ENCODE measurements at places on chromosomes 2 and 18.

- no peaks in the 10 kb centered on the region for H3K36me3 ChIP-seq
- H3K4me1 ChIP-seq = peaks cover 10% of the 10 kb centered on the region
Measured at GRCh38 chr2:158826965-158827364, 31.8 kb downstream of the DAPL1 start.

DNA sequence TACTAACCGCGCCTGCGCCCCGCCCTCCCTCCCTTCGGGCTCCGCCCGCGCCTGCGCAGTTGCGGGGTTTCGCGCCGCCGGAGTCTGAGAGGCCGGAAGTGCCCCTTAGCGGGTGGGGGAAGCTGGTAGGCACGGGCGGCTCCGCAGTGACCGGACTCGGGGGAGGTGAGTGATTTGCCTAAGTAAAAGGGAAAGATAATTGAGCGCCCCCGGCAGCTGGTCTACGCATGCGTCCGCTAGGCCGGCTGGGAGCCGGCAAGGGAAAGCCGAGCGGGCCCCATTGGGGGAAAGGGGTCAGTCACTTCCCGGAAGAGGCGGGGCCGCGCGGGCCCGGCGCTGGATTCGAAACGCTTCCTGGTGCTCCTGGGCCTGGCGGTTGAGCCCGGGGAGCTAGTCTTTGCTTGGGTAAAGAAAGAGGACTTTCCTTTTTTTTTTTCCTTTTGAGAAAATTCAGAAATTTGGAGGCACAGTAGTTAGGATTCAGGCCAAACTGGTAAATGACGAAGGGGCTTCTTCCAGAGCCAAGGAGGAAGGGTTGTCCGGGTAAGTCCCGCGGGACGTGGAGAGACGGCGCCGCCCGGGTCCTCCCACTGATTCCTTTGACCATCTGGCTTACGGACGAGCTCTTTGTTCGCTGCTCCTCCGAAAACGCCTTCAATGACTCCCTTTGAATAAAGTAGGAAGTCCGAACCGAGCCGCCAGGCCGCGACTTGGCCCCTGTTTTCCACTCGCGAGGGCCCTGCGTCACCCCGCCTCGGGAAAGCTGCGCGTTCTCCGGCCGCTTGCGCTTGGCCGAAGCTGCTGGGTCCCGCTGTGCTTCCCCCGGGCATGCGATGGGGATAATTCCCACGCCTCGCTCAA is at the start of the genes GEN1 and SMC6:
Gene GEN1, plus strand, starts transcription at position 336 of the 861 bp plus-strand sequence. CDS start 5,806 bp downstream, outside the sequence.
Gene SMC6, minus strand, starts transcription at position 8 of the 861 bp plus-strand sequence. CDS start 7,864 bp downstream, outside the sequence.
- H3K27ac ChIP-seq = peak within 1 kb of the TSS; percentile 97
- H3K4me1 ChIP-seq = no peaks in the 10 kb centered on the region
- peak within 1 kb of the TSS; percentile 82 for H3K4me3 ChIP-seq
- DNase-seq = peak; percentile 69

DNA sequence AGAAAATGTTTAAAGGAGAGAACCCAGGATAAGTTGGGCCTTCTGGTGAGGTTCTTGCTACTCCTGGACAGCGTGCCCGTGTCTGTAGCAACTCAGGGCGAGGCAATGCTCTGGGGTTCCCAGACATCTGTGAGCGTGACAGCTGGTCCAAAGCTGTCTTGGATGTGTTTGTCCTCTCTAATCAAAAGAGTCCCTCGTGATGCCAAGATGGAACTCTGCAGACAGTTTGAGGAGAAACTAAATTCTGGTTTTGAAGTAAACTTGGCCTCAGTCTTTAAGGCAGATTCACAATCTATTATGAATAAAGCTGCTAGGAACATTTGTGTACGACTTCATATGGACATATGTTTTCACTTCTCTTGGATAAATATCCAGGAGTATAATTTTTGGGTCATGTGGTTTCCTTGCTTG is 47.3 kb downstream of the TMEM17 start:
- H3K27ac ChIP-seq = peak overlapping the region; percentile 91
- DNase-seq = no peak
- no peak overlapping the region for H3K4me3 ChIP-seq
- H3K4me1 ChIP-seq = peaks cover 70% of the 10 kb centered on the region
- H3K36me3 ChIP-seq = no peaks in the 10 kb centered on the region

GRCh38 chr2:224085246-224085645 is 46.2 kb upstream of the SERPINE2 start:
- H3K36me3 ChIP-seq = no peaks in the 10 kb centered on the region
- no peak overlapping the region for H3K4me3 ChIP-seq
- H3K27ac ChIP-seq = peak overlapping the region; percentile 11
- no peak for DNase-seq

- no peak overlapping the region for H3K27ac ChIP-seq
- no peaks in the 10 kb centered on the region for H3K36me3 ChIP-seq
Measured at GRCh38 chr2:170566138-170566537, 149.0 kb upstream of the SP5 start.

- H3K4me3 ChIP-seq = no peak overlapping the region
- H3K4me1 ChIP-seq = peaks cover 25% of the 10 kb centered on the region
- no peak overlapping the region for H3K27ac ChIP-seq
- no peaks in the 10 kb centered on the region for H3K36me3 ChIP-seq
- no peak for DNase-seq
- no peaks in the 10 kb centered on the region for H3K27me3 ChIP-seq
Measured at GRCh38 chr18:75261430-75262223, 51.0 kb downstream of the TSHZ1 start.

DNA sequence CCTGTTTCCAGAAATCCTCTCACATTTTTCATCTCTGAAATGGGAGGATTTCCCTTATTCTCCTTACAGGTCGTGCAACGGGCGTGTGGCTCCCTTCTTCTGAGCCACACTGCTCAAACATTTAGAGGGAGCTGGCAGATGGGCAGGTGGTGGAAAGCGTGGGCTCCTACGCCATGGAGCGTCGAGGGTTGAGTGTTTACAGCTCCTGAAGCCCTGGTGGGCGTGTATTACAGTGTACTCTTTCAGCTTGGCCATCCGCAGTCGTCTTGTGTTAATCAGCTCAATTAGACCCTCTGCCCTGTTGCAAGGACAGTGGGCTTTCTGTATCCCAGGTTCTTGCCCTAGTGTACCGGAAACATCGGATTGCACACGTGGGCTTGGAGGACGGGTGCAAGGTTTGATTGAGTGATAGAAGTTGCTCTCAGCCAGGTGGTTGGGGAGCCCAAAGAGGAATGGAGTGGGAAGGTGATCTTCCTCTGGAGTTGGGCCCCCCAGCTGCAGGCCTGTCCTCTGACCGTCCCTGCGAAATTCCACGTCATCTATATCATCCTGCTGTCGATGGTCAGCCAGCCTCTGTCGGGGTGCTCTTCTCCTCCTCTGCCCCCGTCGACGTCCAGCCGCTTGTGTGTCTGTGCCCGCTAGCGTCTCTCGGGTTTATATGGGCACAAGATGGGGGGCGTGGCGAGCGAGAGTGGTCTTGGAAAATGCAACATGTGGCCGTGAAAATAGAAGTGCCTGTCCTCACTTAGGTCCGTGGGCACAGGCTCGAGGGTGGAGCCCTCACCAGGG is 120.3 kb upstream of the DSEL start:
- no peaks in the 10 kb centered on the region for H3K36me3 ChIP-seq
- no peak overlapping the region for H3K27ac ChIP-seq
- H3K27me3 ChIP-seq = no peaks in the 10 kb centered on the region
- DNase-seq = no peak
- H3K4me1 ChIP-seq = no peaks in the 10 kb centered on the region

GRCh38 chr2:205858881-205859441 is 176.7 kb downstream of the NRP2 start:
- no peaks in the 10 kb centered on the region for H3K36me3 ChIP-seq
- H3K27ac ChIP-seq = no peak overlapping the region
- H3K27me3 ChIP-seq = no peaks in the 10 kb centered on the region
- no peak overlapping the region for H3K4me3 ChIP-seq

- H3K27me3 ChIP-seq = no peaks in the 10 kb centered on the region
- H3K4me3 ChIP-seq = no peak overlapping the region
- no peak for DNase-seq
- H3K4me1 ChIP-seq = no peaks in the 10 kb centered on the region
- H3K36me3 ChIP-seq = no peaks in the 10 kb centered on the region
Measured at GRCh38 chr2:127302168-127302567, 8.2 kb upstream of the ERCC3 start.

- H3K27me3 ChIP-seq = no peaks in the 10 kb centered on the region
- H3K4me1 ChIP-seq = no peaks in the 10 kb centered on the region
- no peak overlapping the region for H3K4me3 ChIP-seq
- H3K27ac ChIP-seq = no peak overlapping the region
- no peaks in the 10 kb centered on the region for H3K36me3 ChIP-seq
Measured at GRCh38 chr2:99899882-99900281, 242.5 kb downstream of the AFF3 start.

- no peak overlapping the region for H3K4me3 ChIP-seq
- no peak overlapping the region for H3K27ac ChIP-seq
- H3K27me3 ChIP-seq = no peaks in the 10 kb centered on the region
- no peak for DNase-seq
Measured at GRCh38 chr2:213991453-213992108, 419.3 kb upstream of the VWC2L start.

DNA sequence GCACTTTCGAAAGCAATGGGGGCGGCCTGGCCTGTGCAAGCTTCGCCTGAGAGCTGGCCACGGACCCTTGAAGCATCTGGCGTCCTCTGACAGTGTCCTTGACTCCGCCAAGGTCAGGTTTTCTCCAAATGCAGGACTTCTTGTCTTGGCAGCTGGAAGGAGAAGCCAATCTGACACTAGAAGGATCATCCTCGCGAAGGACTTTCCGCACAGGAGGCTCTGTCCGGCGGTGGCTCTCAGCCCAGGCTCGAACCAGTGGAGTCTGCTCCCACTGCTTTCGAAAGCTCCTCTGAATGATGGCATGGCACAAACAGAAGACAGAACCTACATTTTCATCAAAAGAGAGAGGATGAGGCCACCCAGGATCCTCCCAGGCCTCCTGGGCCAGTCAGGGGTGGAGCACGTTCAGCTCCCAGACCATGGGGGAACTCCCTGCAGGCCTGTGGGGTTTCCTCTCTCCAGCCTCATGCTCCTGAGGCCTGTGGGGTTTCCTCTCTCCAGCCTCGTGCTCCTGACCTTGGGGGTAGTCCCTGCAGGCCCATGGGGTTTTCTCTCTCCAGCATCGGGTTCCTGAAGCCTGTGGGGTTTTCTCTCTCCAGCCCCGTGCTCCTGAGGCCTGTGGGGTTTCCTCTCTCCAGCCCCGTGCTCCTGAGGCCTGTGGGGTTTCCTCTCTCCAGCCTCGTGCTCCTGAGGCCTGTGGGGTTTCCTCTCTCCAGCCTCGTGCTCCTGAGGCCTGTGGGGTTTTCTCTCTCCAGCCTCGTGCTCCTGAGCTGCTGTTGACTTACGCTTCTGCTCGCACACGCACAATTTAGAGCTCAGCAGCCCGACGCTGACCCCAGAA is 396.5 kb upstream of the SALL3 start:
- DNase-seq = no peak
- H3K36me3 ChIP-seq = no peaks in the 10 kb centered on the region
- no peaks in the 10 kb centered on the region for H3K27me3 ChIP-seq
- no peaks in the 10 kb centered on the region for H3K4me1 ChIP-seq
- no peak overlapping the region for H3K27ac ChIP-seq

DNA sequence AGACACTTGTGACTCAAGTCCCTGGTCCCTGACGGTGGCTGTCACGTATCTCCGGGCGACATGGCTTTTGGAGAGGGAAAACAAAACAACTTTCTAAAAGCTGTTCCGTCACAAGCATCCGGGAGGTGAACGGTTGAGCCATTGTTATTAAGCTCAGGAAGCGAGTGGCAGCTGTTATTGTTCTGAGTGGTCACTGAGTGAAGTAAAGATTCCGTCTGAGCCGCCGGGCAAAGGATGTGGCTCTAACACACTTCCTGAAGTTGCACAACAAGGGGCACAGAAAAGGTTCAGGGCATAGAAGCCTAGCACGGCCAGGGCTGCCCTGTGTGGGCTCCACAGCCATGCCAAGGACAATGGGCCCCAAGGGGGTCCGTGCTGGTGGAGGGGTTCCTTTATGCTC is 24.3 kb downstream of the INPP5D start:
- H3K36me3 ChIP-seq = no peaks in the 10 kb centered on the region
- H3K27ac ChIP-seq = peak overlapping the region; percentile 74
- H3K4me3 ChIP-seq = no peak overlapping the region
- H3K27me3 ChIP-seq = no peaks in the 10 kb centered on the region

DNA sequence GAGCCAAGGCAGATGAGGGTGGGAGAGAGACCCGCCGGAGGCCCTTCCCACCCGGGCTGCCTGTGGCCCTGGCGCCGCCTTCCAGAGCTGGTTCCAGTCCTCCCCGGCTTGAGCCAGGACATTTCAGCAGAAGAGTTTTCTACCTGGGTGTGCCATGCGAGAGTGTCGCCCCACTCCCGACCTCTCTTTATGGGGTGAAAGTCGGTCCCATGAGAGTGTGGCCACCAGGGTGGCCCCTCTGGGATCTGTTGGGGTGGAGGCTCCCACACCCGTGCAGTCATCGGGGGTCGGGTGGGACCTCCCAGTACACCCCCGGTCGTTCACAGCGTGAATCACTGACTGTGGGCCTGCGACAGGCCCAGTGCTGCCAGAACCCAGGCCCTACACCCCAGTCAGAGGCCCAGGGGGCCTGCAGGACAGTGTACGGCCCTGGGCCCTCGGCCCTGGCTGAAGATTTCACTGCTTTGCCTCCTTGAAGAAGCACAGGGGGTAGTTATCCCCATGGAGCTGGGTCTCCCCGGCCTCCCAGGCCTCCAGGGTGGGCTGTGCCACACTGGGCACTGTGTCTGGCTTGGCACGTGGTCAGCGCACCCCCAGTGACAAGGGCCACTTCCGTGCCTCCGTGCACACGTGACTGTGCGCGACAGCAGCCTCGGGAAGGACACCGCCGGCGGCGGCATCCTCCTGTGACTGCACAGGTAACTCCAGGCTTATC is 5.9 kb downstream of the NFATC1 start:
- H3K36me3 ChIP-seq = no peaks in the 10 kb centered on the region
- no peak for DNase-seq
- H3K4me1 ChIP-seq = peaks cover 27% of the 10 kb centered on the region
- H3K27me3 ChIP-seq = no peaks in the 10 kb centered on the region
- H3K4me3 ChIP-seq = no peak overlapping the region
- peak overlapping the region; percentile 34 for H3K27ac ChIP-seq

GRCh38 chr2:190705280-190705679 is 56.4 kb downstream of the NAB1 start:
- H3K36me3 ChIP-seq = no peaks in the 10 kb centered on the region
- H3K27me3 ChIP-seq = no peaks in the 10 kb centered on the region
- H3K27ac ChIP-seq = no peak overlapping the region
- DNase-seq = no peak
- H3K4me1 ChIP-seq = no peaks in the 10 kb centered on the region

GRCh38 chr2:64354857-64355680 is 98.9 kb upstream of the LGALSL start:
- H3K4me3 ChIP-seq = no peak overlapping the region
- H3K27ac ChIP-seq = peak overlapping the region; percentile 49
- no peaks in the 10 kb centered on the region for H3K36me3 ChIP-seq
- DNase-seq = no peak
- H3K27me3 ChIP-seq = no peaks in the 10 kb centered on the region

DNA sequence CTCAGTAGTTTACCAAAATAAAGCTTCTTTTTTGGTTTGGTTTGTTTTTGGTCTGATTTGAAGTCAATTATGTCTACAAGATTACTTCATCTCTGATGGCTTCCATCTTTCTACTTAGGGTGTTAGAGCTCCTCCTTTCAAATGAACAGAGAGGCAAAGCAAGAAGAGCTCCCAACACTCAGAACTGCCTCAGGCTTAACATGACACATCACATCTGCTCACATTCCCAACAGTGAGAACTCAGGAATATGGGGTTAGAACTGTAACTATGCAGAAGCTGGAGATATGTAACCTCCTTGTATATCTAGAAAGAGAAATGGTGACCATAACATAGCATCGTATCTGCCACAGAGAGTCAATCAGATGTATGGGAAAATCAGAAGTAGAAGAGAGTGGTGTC is 11.4 kb upstream of the LRATD1 start:
- H3K4me3 ChIP-seq = no peak overlapping the region
- H3K27ac ChIP-seq = no peak overlapping the region
- H3K4me1 ChIP-seq = no peaks in the 10 kb centered on the region
- no peaks in the 10 kb centered on the region for H3K27me3 ChIP-seq
